ENCODE measurements at places on chromosomes 4 and X. TPM values are rescaled to one million over a fixed set of nuclear protein-coding genes. Genes with fewer than 3 reads are reported as not detected.
A peak's percentile ranks its signal among the peaks of the same experiment; 100 is the strongest.

GRCh38 chr4:156606554-156607477 lies 364.8 kb downstream of the PDGFC start:
- DNase-seq, result no peak

The KLKB1 gene
- polyA plus RNA-seq, result 2.8 TPM

The CNOT6L gene
- polyA plus RNA-seq, result 37.4 TPM

- DNase-seq, result no peak
Measured at GRCh38 chr4:2364654-2365053, 53.8 kb downstream of the ZFYVE28 start.

The ASB12 gene
- polyA plus RNA-seq, result 0.48 TPM

- DNase-seq, result no peak
Measured at GRCh38 chrX:50973199-50973598, 62.7 kb downstream of the BMP15 start.

GRCh38 chr4:180285796-180286195 lies 1957.4 kb upstream of the TENM3 start:
- no peak for DNase-seq

The FAM114A1 gene
- polyA plus RNA-seq, result 42.4 TPM

- no peak for DNase-seq
Measured at GRCh38 chrX:112359906-112360305, 277.3 kb upstream of the TRPC5 start.

DNA sequence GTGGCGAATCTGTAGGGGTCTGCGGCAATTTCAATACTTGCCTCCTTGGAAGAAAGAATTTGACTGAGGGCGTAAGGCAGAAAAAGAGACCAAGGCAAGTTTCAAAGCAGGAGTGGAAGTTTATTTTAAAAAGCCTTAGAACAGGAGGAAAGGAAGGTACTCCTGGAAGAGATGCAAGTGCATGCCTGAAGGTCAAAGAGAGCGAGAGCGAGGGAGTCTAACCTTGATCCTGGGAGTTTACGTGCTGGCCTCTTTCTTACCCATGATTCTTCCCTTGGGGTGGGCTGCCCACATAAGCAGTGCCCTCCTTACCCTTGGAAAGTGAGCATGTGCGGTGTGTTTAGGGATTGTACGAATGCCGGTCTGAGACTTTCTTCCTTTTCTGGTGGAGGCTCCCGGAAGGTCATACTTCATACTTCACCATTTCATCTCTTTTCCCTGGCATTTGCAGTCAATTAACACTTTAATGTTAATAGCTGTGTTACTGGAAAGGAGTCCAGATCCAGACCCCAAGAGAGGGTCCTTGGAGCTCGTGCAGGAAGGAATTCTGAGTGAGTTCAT lies 40.0 kb downstream of the ARSD start:
- DNase-seq, result no peak

GRCh38 chr4:172225457-172225856 lies 412.3 kb downstream of the GALNTL6 start:
- DNase-seq, result no peak

DNA sequence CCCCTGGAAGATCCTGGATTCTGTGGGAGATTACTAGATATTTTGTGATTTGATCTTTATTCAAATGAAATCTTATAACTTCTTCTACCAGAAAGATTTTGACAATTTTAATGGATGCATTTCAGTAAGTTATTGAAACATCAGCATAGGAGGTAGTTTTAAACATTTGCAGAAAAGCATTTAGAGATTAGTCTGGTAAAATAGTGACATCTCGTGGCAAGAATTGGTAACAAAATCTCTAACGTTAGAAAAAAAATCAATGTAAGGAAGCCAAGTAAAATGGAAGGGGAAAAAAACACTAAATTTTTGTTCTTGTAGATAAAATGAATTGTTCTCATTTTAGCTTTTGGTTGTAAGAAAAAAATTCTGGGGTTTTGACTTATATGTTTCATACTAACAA lies 73.3 kb downstream of the TASL start:
- DNase-seq, result peak; percentile 37

Data from left renal cortex interstitium (tissue), 4 donors.